Epithelial cell of alveolus of lung (primary cell): ENCODE measurements at places on chromosomes 2 and 18. TPM values are rescaled to one million over a fixed set of nuclear protein-coding genes. Genes with fewer than 3 reads are reported as not detected.

RPRM gene
- total RNA-seq = not detected in 2 replicates

PARD3B gene
- total RNA-seq = 1.4 and 2.7 TPM in 2 replicates

LAMA3 gene
- total RNA-seq = 2.6 and 18.1 TPM in 2 replicates

HOXD9 gene
- total RNA-seq = not detected in 2 replicates

RGPD3 gene
- under 0.01 and 0.13 TPM in 2 replicates for total RNA-seq

HOXD3 gene
- total RNA-seq = not detected in 2 replicates

RMC1 gene
- 17.3 and 21.1 TPM in 2 replicates for total RNA-seq

ERFE gene
- total RNA-seq = 2.4 and 9.1 TPM in 2 replicates

GREB1 gene
- 0.13 and 1.4 TPM in 2 replicates for total RNA-seq

DSEL gene
- 12.2 and 30.4 TPM in 2 replicates for total RNA-seq
